ENCODE measurements at places on chromosomes 3 and 15.

DNA sequence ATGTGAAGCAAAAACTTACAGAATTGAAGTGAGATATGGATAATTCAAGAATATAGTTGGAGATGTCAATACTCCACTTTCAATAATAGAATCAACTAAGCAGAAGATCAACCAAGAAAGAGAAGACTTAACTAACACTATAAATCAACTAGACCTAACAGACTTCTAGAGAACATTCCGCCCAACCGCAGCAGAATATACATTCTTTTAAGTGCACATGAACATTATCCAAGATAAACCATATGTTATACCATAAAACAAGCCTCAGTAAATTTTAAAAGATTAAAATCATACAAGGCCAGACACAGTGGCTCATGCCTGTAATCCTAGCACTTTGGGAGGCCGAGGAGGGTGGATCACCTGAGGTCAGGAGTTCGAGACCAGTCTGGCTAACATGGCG, 5.5 kb upstream of the TEX55 start:
- no peak for DNase-seq

GRCh38 chr15:29259233-29259632, 10.4 kb downstream of the NSMCE3 start:
- no peak for DNase-seq

GRCh38 chr15:100310513-100311153, 31.1 kb downstream of the ADAMTS17 start:
- no peak for DNase-seq

- no peak for DNase-seq
Observed at GRCh38 chr15:58545307-58546065, 113.7 kb downstream of the LIPC start.

DNA sequence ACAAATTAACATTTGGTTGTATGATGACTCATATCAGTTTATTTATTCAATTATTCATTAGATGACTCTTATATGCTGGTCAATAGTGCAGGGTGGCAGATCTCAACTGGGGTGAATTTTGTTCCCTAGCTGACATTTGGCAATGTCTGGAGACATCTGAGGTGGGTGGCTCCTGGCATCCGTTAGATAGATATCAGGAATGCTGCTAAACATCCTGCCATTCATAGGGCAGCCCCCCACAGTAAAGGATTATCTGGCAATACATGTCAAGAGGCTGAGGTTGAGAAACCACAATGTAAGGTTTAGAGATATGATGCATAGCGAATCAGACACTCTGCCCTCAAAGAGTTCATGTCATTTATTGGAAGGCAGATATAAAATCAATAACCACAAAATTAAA, 719.9 kb downstream of the CADM2 start:
- DNase-seq = no peak

DNA sequence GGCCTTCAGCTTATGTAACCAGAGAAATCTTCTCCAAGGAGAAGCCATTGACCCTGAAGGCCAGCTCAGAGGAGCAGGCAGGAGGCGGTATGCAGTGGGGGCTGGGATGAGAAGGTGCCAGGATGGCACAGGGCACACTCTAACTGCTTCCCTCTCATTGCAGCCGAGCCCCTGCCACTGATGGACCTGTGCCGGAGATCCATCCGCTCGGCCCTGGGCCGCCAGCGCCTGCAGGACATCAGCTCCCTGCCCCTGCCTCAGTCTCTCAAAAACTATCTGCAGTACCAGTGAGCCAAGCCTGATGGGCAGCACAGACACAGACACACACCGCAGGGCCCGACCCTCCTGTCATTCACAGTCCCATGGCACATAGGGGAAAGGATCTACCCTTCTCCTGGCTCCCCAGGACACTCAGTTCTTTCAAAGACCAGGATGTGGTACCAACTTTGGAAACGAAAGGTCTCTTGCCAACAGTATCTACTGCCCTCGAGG, 84.6 kb upstream of the PXYLP1 start:
- DNase-seq = no peak

DNA sequence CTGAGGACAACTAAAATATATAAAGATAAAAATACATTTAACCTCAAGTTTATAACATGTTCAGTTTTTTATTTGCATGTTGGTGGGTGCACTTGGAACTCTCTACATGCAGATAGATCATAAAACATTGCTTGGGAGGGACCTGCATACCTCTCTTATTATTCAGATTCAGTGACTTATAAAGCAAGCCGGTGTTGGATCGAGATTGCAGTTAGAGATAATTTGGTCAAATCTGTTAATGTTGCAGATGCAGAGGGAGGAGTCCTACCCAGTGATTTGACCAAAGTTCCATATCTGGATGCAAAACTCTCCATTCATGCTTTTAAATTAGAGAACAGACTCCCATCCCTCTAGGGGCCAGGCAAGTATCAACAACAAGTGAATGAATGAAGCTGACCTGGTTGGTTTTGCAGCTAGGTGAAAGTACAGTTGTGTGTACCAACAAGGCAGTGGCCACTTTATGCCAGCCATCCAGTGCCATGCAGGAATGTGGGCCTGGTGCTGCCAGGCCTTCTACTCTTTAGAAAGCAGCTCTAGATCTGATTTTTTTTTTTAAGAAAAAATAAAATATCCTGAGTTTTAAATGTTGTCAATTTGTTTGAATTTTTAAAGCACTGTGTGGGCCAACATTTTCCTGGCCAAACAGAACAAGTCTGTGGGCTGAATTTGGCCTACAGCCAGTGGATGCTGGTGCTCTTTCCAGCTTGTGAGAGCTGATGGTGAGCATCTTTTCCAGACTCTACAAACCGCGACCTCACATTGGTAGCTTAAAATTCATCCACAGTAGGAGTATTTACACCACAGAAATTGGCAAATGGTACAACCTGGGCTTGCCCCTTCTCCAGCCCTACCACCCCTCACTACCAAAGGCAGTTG, 12.3 kb downstream of the CDIN1 start:
- DNase-seq = no peak

GRCh38 chr15:62850318-62850717, 192.2 kb upstream of the TPM1 start:
- no peak for DNase-seq

GRCh38 chr15:42494998-42495360, 455 bp upstream of the SNAP23 start:
- DNase-seq = no peak

GRCh38 chr15:67747921-67748320, 77.4 kb upstream of the SKOR1 start:
- DNase-seq = no peak

DNA sequence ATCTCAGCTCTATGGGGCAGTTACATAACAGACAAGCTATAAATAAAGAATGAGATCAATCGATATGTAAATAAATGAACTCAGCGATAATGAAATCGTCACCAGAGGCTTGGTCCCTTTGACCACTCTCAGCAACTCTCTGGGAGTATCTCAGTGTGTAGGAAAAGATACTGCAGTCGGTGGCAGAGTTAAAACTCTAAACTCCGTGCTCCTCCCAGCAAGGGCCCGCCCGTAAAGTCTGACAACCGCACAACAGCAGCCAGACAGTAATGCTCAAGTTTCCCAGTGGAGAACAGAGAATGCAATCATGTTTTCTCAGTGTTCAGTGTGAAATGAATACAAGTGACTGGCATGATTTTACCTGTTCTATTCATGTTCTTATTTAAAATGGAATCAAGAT, 28.3 kb upstream of the IGF1R start:
- no peak for DNase-seq

- no peak for DNase-seq
Observed at GRCh38 chr15:78225783-78226541, 8.4 kb downstream of the ACSBG1 start.
